ENCODE measurements at places on chromosomes 7 and 10.
A peak's percentile ranks its signal among the peaks of the same experiment; 100 is the strongest.

- peak; percentile 45 for DNase-seq
Observed at GRCh38 chr10:71980181-71981014, 16.2 kb downstream of the CHST3 start.

GRCh38 chr7:25911738-25912607, 240.0 kb upstream of the NFE2L3 start:
- no peak for DNase-seq

DNA sequence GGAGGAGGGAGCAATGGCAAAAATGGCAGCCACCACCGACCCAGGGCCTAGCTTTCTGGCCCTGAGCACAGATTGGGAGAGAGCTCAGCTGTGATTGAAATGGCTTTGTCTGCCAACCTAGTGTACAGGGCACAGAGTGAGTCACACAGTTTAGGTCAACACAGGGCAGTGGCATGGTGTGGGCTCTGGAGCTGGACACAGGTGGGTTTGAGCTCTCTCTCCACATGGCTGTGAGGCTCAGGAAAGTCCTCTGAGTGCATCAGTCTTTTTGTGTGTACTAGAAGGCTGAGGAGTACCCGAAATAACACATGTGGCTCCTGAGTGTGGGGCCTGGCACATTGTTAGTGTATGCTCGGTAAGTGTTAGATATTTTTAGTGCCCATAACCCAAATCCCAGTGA, 60.2 kb upstream of the LOXL4 start:
- no peak for DNase-seq

- DNase-seq = no peak
Observed at GRCh38 chr7:98319176-98319575, 37.7 kb downstream of the BRI3 start.

All from fibroblast of mammary gland (primary cell).